ENCODE measurements at places on chromosomes 3 and 15. TPM values are rescaled to one million over a fixed set of nuclear protein-coding genes. Genes with fewer than 3 reads are reported as not detected.

Gene NPAP1
- not detected for total RNA-seq

GRCh38 chr3:191306428-191306827, 22.8 kb upstream of the CCDC50 start:
- no peak for DNase-seq

DNA sequence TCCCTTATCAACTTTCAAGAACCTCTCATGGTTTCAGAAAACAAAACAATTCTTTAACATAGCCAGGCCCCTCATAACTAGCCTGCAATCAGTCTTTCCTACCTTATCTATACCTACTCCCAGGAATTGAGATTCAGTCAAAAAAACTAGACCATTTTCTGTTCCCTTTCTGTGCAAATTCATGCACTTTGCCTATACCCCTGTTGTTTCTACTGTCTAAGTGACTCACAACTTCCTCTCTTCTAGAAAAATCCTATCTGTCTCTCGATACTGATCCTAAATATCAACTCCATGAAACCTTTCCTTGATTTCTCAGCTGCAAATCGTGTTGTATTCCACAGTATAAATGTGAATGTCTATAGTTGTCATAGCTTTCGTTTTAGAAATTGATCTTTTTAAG, 10.9 kb upstream of the IL1RAP start:
- DNase-seq = no peak

DNA sequence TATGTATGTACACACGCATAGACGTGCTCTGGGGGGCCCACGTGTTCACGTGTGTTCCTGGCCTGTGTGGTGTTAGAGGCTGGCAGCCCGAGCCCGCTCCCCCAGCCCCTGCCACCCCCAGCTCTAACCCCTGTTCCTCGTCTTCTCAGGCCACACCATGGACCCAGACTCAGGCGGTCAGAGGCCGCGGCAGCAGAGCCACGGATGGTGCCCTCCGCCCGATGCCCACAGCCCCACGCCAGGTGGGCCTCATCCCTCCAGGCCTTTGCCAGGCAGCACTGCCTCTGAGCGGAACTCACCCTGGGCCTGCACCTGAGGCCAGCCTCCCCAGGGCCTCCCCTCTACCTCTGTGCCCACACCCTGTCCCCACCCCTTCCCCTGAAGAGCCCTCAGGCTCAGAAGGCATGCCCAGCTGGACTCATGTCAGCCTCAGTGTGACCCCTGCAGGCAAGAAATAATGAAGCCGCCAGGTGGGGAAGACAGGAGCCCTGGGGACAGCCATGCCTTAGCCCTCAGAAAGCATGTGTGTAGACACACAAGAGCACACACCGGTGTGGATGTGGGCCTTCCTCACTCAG, 16.4 kb upstream of the GNAT1 start:
- DNase-seq = no peak

DNA sequence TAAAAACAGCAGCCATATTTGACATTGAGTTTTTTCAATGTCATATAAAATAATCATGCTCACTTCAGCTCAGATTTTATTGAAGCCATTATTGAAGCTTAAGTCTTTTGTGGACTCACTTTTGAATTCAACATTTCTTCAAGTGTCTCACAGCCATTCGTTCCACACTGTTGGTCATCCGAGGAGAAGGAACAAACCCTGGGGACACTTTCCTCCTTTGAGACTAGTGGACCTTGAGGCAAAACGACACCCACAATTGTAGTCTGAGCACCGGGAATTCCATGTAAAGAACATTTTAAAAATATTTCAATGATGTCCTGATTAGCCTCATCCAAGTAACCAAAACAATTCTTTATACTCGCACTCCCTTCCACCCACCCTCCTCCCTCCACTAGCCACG, 174.7 kb downstream of the CD47 start:
- no peak for DNase-seq

GRCh38 chr3:136162322-136162721, 33.8 kb downstream of the MSL2 start:
- no peak for DNase-seq

Gene CLCN2
- total RNA-seq = 6.8 TPM

DNA sequence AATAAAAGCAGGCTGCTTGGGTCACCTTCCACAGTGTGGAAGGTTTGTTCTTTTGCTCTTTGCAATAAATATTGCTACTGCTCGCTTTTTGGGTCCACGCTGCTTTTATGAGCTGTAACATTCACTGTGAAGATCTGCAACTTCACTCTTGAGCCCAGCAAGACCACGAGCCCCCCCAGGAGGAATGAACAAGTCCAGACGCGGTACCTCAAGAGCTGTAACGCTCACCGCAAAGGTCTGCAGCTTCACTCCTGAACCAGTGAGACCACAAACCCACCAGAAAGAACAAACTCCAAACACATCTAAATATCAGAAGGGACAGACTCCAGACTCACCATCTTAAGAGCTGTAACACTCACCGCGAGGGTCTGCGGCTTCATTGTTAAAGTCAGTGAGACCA, 47.5 kb upstream of the CCR4 start:
- DNase-seq = no peak

GRCh38 chr3:188211476-188211875, 57.5 kb downstream of the LPP start:
- no peak for DNase-seq
